H1 (cell line): ENCODE measurements at places on chromosomes 7 and 10.

- DNase-seq, result no peak
Measured at GRCh38 chr10:49080071-49080470, 35.3 kb downstream of the VSTM4 start.

DNA sequence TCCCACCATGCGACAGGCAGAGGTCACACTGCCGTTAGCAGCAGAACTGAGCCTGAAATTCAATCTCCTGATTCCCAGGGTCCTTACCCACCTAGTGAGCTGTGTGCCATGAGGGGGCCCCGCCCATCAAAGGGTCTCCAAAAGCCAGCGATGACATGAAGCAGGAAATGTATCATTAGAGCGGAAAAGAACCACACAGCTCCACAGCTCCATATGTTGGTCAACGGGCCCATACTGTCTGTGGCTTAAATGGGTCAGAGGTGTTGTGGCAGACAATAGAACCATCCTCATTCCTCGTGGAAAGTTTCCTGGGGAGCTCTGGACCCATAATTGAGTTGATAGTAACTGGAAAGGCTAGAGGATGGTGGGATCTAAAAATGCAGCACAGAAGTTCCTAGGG lies 68.1 kb upstream of the PODXL start:
- no peak for DNase-seq

GRCh38 chr7:111272092-111272491 lies 181.2 kb downstream of the LRRN3 start:
- DNase-seq, result no peak

GRCh38 chr7:3146571-3147226 lies 103.0 kb upstream of the CARD11 start:
- no peak for DNase-seq

DNA sequence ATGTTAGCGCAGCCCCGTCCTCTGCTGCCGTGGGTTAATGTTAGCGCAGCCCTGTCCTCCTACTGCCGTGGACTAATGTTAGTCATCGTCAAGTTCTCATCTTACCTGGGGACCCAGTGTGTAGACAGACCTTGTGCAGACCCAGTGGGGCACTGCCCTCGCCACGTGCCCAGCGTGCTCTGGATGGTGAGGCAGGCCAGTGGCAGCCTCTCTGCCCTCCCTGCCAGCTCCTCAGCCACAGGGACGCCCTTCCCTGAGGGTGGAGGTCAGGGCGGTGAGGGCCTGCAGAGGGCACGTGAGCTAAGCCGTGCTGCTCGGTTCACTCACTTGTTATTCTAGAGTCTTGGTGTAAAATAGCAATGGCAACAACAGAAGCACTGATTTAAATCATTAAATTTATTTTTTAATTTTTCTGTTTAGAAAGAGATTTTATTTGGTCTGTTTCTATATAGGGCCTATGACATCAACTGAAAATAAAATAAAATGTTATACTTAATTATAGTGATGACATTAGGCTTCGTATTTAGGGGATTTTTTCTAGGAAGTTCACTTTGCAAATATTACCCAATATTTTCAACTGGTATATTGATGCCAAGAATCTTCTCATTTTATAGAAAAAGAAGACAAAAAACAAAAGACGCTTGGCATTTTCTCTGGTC lies 48.4 kb downstream of the NKX6-2 start:
- DNase-seq, result no peak

DNA sequence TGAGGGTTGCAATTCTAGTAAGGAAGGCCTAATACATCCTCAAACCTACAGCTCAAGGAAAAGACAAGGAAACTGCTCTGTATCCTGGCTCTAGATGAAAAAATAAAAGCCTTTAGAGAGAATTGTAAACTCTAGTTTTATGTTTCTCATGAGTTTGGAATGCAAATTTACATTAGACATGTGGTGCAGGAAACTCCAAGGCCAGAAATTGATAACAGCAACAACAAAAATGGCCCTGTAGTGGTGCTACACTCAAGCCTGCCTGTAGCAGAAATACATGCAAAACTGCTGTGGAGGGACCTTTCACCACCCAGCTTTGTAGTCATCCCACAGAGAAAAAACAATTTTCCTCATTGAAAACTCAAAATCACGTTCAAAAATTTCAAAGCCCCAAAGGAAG lies 546.7 kb upstream of the LRRN3 start:
- DNase-seq, result no peak

DNA sequence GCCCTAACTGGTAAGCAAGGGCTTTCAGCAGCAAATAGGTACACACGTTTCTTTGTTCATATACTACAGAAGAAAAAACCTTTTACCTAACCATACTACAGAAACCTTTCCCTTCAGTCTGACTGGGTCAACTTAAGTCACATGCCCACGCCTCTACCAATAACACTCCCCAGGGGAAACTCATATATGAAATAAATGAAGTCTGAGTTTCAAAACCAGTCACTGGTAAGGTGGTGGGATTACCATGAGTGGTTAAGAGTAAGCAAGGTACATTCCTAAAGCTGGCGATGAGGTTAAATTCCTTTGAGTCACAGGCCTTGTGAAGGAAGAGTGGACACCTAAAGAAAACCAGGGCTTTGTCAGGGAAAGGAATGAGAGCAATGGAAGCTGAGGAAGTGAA lies 21.4 kb upstream of the KIF20B start:
- DNase-seq, result no peak

DNA sequence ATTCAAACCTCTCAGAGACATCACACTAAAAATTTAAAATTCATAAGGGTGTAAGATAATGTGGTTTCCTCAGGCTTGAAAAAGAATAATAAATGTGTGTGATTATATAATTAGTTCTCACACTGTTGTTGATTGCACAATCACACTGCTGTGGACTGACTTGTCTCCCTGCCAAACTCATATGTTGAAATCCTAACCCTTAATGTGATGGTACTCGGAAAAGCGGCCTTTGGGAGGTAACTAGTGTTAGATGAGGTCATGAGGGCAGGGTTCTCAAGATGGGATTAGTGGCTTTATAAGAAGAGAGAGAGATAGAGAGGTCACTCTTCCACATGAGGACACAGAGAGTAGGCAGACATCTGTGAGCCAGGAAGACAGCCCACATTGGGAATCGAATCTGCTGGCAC lies 128.5 kb upstream of the COL1A2 start:
- no peak for DNase-seq

GRCh38 chr10:96229568-96230030 lies 41.8 kb downstream of the BLNK start:
- peak; percentile 86 for DNase-seq

- no peak for DNase-seq
Measured at GRCh38 chr7:149289856-149290255, 27.9 kb downstream of the ZNF783 start.

DNA sequence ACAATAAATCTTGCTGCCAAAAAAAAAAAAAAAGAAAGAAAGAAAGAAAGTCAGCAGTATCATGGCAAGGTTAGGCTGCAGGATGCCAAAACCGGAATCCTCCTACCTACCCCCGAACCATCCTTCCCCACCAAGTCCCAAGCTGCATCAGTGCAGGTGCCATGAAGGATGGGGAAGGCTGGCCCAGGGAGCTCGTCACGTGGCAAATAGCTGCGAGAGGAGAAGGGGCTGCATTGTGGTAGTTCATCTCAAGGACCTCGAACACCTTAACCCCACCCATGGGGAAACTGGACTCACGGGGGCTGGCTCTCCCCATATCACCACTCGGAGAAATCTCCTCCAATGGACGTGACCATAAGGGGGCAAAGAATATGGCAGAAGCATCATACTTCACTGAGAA lies 86.2 kb downstream of the TACC2 start:
- no peak for DNase-seq

- peak; percentile 83 for DNase-seq
Measured at GRCh38 chr10:127243490-127244272, 47.3 kb upstream of the INSYN2A start.

DNA sequence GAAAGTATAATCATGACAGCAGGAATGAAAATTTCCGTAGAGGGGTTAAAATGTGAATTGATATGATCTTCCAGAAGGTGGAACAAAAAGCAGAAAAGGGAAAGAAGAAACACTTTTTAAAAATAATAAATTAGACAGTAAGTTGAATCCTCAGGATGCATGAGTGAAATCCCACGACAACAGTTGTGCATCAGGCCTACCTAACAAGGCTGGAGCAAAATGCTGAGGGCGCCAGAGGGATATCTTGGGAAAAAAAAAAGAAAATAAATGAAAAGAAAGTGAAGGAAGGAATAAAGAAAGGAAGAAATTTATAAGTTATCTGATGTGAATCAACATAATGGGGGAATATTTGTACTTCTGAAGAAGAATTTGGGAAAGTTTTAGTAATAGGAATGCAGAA lies 13.0 kb upstream of the HUS1 start:
- DNase-seq, result no peak

DNA sequence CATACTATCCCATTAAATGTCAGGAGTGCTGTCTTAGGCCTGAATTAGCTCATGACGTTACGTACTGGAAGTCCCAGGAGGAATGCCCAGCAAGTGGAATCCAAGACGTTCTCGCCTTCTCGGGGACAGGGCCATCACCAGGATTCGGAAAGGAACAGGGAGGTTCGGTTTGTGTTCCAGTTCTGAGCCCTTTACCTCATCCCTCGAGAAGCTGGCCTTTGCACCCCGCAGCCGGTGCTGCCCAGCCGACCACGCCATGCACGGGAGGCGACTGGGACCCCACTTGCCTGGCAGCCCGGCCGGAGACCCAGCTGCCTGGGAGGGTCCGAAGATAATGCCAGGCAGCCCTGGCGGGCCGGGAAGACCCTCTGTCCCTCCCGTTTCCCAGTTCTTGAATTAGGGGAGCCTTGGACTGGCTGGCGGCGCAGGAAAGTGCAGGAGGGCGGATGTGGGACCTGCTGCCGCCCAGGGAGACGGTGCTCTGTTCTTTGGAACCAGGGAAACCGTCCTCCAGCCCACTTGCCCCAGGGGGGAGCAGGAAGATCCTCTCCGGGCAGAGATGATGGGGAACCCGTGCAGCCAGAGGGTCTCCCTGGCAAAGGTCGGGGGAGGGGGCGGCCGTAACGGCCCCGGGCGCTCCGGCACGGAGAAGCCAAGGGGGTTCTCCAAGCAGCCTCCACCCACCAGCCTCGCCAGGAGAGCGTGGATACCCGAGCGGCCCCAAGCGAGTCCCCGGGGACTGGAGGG lies 671 bp upstream of the CHST3 start:
- no peak for DNase-seq

DNA sequence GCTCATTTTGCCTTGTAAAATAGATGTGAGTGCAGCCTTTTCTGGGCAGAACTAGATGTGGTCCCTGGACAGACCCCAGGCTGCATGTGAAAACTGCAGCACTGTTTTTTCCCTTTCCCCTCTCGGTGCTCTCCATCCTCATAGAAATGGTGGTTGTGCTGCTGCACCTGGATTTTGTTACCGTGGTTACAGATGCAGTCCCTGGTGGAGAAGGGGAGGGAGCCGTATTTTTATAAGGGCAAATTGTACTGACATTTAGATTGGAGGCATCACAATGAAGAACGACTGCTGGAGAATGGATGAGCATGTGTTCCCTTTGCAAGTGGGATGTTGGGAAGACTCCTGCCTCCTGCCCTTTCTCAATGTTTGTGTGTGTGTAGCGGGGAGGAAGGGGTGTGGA lies 469.9 kb downstream of the CCSER2 start:
- no peak for DNase-seq

- DNase-seq, result no peak
Measured at GRCh38 chr7:88057655-88058054, 123.6 kb downstream of the ADAM22 start.

DNA sequence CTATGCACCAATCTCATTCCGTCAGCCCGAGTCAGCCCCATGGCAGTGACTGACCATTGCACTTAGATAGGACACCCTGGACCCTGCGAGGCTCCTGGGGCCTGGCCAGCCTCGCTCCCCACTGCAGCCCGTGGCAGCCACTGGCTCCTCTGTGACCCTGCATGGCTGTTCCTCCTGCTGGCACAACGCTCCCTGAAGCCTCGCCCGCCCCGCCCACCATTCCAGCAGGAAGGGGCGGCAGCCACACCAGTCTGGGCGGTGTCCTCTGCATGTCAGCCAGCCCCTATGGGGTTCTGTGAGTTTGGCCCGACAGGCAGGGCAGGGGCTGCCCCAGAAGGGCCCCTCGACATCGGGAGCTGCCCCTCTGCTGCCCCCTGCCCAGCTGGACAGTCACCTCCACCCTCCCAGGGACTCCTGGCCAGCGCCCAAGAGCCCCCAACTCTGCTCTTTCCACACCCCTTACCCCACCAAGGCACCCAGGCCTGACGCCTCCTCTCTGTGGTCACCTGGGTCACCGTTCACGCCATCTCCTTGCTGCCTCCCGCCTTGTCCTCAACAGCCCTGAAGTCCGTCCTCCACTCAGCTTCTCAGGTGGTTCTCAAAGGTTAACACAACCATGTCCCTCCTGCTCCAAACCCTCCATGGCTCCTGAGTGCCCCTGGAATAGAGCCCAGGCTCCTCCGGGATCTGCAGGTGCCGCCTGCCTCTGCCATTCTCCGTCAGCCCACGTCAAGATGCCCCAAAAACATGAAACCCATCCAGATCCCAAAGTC lies 103.5 kb downstream of the MICALL2 start:
- no peak for DNase-seq

DNA sequence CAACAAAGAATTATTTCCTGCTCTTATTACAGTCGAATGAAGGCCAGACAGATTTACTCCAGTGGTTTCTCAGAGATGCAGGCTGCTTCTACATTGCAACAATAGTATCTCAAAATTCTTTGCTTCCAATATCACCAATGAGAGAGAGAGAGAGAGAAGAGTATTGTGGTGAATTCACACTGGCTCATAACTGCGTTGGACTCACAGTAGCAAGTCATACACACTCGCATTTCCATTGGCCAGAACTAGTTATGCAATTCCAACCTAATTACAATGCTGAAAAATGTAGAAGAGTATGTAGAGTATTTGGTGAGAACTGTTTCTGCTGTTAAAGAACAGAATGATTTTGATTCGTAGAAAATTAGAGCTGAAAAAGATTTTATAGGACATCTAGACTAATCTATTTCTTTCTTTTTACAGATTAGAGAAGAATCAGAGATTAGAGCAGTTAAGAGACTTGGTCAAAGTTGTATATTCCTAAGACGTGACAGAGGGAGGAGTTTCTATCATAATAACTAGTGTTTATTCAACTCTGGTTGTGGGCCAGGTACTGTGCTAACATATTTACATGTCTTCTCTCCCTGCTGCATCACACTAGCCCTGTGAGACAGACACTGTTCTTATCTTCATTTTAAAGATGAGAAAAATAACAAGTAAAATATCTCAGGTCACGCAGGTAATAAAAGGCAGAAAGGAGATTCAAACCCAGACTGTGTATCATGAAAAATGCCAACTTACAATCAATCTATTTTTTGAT lies 34.6 kb upstream of the PDK4 start:
- no peak for DNase-seq

DNA sequence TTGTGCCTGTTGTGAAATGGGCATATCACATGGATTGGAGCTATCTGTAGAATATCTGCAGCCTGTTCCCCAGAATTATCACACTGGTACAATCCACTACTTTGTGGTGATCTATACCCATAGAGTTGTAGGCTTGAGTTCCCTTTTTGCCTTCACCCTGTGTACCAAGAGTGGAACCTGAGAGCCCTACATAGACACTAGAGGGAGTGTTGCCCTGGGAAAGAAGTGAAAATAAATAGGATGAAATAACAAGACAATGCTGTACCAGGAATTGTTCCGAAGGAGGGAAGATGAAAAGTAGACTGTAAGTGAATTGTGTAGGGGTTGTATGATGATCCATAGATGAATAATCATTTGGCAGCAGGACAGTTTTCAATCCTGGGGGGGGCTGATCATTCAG lies 9.0 kb downstream of the SORCS3 start:
- no peak for DNase-seq

GRCh38 chr7:1377111-1377909 lies 82.0 kb downstream of the MICALL2 start:
- DNase-seq, result no peak

- DNase-seq, result no peak
Measured at GRCh38 chr7:137097111-137097510, 228.7 kb downstream of the CHRM2 start.

GRCh38 chr7:126696256-126697038 lies 556.3 kb downstream of the GRM8 start:
- DNase-seq, result no peak
